ENCODE measurements at places on chromosomes 1 and 21.

- DNase-seq: no peak
Observed at GRCh38 chr1:20775700-20776099, 11.4 kb downstream of the HP1BP3 start.

DNA sequence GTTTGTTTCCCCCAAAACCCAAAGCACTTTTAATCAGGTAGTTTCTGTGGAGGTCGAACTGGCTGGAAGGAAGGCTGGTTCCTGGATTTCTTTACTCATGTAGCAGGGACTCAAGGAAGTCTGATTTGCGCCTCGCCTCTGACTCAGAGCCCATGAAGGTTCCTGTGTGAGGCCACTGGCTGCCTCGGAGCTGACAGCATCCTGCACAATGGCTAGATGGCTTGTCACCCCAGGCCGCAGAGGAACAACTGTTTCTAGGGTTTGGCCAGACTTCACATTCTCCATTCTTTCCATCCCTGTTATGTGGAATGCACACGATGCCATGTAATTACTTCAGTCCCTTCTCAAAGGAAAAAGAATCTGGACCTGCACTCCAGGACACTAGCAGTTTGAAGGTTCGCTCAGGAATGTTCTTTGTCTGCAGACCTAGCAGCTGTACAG is 39.1 kb upstream of the PRSS38 start:
- DNase-seq: no peak

- no peak for DNase-seq
Observed at GRCh38 chr1:158396646-158397045, 2.6 kb downstream of the OR10T2 start.

DNA sequence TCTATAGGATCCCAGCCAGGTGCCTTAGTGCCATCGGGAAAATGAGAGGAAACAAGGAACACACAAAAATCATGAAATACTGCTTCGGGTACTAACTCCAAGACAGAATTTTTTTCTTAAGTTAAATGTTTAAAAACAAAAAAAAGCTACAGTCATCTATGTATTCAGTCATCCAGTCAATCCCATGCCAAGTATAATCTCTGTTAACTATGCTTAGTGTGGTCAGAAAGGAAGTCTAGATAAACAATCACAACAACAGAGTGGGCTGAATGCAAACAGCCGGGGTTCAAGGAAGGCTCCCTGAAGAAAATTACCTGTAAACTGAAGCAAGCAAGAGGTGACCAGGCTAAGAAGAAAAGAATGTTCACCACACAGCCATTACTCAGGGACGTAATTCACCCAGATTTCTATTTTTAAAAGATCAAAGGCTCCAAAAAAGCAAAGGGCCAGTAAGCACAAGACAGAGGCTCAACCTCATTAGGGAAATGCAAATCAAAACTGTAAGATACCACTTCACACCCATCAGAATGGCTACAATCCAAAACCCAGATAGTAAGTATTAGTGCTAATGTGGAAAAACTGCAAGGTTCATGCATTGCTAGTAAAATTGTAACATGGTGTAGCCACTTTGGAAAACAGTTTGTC is 53.0 kb downstream of the RERE start:
- DNase-seq: no peak

DNA sequence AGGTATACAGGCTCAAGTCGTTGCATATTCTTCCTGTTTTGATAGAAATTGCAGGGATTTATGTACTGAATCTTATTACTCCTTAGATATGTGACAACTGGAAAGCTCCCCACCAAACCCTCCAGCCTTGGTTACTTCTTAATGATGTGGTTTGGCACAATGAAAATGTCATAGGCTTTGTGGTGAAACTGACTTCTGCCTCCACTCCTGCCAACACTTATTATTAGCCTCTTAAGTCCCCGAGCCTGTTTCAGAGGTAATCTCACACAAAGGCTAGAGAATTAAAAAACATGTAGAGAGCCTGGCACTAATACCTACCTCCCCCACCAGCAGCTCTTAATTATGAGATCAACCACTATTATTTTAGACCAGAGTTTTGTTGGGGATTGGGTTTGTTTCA is 4.2 kb downstream of the COX20 start:
- DNase-seq: no peak

DNA sequence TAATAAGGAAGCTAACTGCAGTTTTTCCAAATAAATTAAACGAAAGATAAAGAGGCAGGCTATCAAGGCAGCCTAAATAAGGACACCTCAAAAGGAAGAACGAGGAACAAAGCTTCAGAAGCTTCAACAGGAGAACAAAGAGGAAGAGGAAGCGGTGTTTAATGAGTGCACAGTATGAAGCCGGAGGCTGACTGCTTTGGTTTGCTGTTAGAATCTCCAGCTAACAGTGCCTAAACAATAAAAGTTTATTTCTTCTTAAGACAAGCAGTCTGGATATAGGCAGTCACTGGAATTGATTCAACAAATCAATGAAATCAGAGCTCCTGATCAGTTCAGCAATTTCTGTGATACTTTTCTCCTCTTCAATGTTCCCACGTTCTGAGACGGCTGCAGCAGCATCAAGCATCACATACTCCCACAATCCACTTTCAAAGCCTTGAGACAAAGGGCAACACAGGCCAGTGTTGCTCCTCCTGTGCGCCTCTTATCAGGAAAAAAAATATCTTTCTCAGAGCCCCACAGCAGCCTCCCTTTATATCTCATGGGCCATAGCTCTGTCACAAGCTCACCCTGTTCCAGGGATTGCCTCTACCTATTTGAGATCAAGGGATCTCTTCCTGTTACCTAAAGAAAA is 365.6 kb upstream of the ST6GALNAC5 start:
- DNase-seq: no peak

- DNase-seq: no peak
Observed at GRCh38 chr1:185213091-185213490, 56.1 kb downstream of the SWT1 start.
